ENCODE measurements at places on chromosomes 1 and 21.

GRCh38 chr1:50976111-50976889 is 6.3 kb downstream of the CDKN2C start:
- no peak for DNase-seq

DNA sequence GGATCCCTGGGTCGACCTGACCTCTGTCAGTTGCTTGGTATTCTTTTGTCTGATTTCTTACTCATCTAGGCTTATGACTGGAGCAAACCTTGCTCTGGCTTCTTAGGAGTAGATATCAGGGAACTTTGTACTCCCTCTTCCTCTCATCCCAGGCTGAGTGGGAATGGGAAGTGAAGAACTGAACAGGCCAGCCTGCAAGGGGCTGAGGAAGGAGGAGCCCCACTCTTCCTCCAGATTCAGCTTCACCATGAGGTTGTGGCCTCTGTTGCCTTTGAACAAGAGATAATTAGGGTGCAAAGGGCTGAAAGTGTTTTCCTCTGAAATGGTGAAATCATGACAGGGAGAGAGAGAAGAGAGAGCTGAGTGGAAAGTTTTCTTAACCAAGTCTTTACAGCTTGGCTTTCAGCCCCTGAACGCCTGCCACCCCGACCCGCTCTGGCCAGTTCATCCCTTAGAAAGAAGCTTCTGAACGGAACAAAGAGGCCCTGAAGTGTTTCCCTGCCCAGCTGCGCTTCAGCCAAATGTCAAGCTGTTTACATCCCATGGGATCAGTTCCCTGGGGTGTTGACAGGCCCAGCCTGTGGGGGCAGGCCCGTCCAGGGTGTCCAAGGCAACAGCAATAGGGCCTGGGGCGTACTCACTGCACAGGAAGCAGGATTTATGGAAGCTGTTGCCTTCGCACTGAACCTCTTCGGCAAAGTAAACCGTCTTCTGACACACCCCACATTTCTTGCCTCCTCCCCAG is 11.2 kb downstream of the CSRP1 start:
- no peak for DNase-seq

- no peak for DNase-seq
Measured at GRCh38 chr21:46115441-46116188, 17.7 kb downstream of the COL6A2 start.

- no peak for DNase-seq
Measured at GRCh38 chr1:154809436-154810413, 60.4 kb downstream of the KCNN3 start.

- no peak for DNase-seq
Measured at GRCh38 chr1:68313735-68314134, 81.4 kb upstream of the WLS start.
